Cerebellar nuclear complex (tissue), 1 donor: ENCODE measurements at places on chromosomes 2 and 18.

DNA sequence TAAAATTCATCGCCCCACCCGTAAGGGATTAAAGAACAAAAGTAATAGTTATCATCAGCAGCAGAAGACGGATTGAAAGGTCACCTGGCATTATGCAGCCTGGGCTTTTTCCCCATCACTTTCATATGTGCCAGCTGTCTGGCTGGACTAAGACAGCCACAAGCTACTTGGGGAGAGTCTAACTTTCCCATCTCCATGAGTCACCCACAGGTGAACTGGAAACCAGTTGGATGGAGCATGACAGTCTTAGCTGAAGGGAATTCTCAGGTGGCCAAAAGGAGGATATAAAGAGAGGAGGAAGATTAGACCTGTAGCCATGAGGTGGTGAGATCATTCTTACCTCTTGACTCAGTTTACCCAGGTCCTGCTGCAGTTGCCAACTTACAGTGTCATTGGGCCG, 7.0 kb upstream of the FAM178B start:
- no peak for DNase-seq

DNA sequence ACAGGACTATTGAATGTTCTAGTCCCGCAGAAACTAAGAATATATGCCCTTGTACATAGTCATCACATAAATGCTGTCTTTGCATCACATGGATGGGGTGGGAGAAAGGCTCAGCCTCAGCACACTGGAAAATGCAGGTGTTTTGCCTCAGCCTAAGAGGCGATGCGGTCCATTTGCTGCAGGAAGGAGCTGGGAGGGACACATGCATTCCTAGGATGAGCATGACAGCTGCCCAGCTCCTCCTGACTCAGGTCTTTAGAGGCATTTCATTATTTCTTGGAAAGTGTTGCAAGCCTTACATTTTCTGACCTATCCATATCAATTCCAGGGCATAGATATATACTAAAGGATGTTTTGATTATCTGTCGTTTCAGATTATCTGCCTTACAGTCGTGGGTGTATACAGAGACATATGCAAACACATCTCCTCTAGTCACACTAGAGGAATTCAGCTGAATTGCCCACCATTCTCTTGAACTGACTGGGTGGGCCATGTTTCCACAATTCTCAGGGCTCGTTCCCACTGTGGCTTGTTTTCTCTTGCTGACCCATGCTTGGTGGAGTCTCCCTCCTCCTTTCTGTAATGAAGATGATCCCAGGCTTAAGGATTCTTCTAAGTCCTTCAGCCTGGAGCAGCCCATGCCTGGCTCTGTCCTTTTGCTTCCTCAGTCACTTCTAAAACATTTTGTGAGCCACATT, 156.9 kb downstream of the SETBP1 start:
- DNase-seq, result no peak

GRCh38 chr2:214201892-214202291, 209.0 kb upstream of the VWC2L start:
- DNase-seq, result no peak

- DNase-seq, result no peak
Measured at GRCh38 chr2:238694922-238695321, 153.0 kb upstream of the TWIST2 start.

DNA sequence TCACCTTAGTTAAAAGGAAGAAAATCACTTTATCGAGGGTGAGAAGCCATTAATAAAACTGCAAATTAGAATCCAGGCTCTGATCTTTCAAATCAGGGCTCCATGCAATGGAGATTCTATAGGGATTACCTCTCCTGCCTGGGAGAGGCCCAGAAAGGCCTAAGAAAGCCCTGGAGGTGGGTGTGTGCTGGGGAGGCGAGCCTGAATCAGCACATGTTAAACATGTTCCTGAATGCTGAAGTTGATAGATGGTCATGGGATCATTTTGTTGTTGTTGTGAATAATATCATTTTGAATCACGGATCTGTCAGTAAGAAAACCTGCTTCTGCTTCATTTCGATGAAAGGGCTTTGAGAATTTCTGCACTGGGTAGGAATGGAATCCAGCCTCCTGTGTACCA, 254.3 kb downstream of the ACKR3 start:
- no peak for DNase-seq

GRCh38 chr2:234258562-234259141, 208.2 kb downstream of the SPP2 start:
- no peak for DNase-seq

GRCh38 chr2:60515721-60516226, 37.7 kb downstream of the BCL11A start:
- no peak for DNase-seq

- DNase-seq, result no peak
Measured at GRCh38 chr2:161044921-161045320, 115.3 kb upstream of the TANK start.

- no peak for DNase-seq
Measured at GRCh38 chr2:42957109-42957860, 164.9 kb upstream of the HAAO start.

DNA sequence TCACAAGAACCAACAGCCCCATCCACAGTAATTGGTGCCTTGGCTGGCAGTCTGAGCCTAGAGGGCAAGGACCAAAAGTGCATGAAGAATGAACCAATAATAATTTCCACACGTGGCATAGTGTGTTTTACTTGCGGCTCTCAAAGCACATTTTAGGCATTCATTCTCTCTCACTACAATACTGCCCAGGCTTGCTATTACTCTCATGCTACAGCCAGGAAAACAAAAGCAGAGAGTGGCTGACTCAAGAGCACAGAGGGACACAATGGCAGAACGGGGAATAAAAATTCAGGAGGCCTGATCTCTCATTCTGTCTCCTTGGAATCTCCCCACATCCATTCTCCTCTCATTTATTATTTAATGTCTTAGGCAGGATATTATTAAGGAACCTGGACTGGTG, 57.0 kb upstream of the NOL4 start:
- no peak for DNase-seq

- no peak for DNase-seq
Measured at GRCh38 chr2:156006721-156007618, 325.6 kb downstream of the NR4A2 start.

DNA sequence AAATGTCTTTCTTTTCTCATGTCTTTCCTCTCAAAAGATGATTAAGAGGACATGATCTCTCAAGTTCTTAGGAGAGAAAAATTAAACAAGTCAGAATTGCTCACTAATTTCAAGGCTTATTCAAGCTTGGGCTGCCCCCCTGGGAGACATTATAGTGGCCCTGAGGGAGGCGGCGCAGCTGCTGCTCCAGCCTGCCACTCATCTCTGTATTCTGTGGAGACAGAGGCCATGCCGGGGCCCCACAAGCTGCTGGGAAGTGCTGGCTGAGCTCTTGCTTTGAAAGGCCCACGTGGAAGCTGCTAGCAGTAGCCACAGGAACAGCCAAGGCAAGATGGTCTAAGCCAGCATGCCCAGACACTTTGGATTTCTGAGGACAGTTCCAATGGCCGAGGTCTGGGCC, 267.4 kb downstream of the LNPK start:
- no peak for DNase-seq

- DNase-seq, result no peak
Measured at GRCh38 chr2:21486445-21486844, 362.7 kb downstream of the TDRD15 start.

DNA sequence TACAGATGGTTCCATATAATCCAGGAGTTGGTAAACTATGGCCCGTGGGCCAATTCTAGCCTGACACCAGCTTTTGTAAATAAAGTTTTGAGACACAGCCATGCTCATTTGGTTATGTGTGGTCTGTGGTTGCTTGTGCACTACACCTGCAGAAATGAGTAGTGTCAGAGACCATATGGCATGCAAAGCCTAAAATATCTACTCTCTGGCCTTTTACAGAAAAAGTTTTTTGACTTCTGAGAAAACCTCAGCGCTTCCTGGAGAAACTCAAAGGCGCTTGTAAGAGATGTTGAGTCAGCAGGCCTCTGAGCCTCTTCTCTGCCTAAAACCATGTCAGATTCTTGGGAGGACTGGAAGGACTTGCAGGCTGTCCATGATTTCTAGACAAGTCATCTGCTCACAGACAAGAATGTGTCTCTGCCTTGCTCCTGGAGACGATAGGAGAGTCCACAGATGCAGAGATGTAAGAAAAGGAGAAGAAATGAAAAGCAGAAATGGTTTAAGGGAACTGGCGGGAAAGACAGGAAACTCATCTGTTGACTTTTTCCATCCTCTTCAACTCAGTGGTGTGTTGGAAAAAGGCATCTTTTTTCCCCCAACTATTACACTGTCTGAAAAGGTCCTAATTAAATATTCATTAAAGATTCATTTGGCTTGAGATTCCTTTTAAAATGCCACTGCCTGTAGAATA, 5.2 kb downstream of the TTC39C start:
- no peak for DNase-seq

DNA sequence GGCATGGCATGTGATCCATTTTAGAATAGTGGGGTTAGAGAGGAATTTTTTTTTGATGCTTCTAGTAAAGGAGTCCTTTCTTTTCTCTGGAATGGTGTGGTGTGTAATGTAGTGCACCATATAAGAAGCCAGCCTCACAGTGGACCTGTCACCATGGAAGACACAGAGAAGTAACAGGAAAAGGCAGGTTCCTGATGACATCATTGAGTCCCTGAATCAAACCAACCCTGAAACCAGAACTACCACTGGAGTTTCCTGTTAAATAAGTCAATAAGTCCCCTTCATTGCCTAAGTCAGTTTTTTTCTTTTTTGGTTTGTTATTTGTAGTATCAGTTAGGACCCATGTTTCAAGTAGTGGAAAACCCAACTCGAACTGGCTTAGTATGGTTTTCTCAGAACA, 11.9 kb downstream of the ADCYAP1 start:
- no peak for DNase-seq

GRCh38 chr2:4964579-4964978, 727.6 kb upstream of the SOX11 start:
- no peak for DNase-seq

GRCh38 chr2:96955762-96956161, 30.6 kb downstream of the FAM178B start:
- no peak for DNase-seq

GRCh38 chr2:173854840-173855239, 110.3 kb downstream of the SP3 start:
- DNase-seq, result no peak

DNA sequence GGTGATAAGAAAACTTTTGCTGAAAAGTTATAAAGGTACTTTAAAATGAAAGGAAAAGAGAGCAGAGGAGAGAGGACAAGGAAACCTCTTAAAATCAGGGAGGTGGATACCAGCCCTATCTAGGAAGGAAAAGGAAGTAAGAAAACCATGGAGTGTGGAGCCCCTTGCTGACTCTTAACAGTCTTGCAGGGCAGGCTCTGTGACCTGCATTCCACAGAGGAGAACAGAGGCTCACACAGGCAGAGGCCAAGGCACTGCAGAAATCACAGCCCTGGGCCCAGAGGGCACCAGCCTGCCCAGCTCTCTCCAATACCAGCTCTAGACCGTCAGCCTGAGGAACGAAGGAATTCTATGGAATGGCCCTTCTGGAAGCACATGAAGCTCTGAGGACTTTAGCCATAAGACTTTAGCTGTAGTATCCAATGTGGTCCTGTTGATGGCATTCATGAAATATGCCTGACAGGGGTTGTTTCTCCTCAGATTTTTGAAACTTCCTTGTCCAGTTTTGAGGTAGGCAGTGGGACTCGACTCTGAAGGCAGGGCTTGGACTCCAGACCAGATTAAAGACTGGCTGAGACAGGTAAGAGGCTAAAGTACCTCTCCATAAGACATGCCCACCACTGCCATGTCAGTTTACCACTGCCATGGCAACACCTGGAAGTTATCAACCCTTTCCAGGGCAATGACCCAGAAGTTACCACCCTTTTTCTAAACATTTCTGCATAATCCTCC, 216.3 kb downstream of the ANAPC1 start:
- no peak for DNase-seq

- DNase-seq, result no peak
Measured at GRCh38 chr2:72892506-72893173, 5.4 kb downstream of the SPR start.

DNA sequence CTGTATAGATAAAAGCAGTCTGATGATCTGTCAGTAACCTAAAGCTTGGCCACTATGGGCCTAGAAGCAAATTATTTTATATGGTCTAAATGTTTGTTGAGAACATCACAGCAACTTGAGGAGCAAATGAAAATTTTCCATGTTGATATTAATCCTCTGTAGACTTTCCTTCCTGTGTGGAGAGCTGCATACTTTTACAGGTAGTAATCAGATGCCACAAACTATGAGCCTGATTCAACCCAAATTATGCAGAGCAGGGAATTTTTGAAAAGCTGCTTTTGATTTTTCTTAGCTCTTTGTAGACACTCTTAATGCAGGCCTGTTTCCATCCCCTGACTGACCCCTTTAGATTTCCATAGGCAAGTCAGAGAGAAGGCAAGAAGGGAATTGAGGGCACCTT, 17.3 kb downstream of the PAX3 start:
- no peak for DNase-seq

DNA sequence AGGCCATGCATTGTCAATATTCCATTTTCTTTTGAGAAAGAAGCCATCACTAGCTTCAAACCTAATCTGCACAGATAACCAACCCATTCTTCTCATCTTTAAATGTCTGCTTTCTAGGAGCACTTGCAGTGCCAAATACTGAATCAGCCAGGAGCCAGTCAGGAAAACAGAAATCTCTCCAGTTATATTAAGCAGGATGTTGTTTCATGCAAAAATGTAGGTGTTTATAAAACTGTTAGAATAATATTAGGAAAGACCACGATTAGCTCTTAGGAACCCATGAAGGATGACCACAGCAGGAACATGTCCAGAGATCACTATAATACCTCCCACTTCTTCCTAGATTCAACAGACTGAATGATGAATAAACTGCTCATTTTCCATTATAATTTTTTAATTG, 86.0 kb downstream of the TTC32 start:
- no peak for DNase-seq

DNA sequence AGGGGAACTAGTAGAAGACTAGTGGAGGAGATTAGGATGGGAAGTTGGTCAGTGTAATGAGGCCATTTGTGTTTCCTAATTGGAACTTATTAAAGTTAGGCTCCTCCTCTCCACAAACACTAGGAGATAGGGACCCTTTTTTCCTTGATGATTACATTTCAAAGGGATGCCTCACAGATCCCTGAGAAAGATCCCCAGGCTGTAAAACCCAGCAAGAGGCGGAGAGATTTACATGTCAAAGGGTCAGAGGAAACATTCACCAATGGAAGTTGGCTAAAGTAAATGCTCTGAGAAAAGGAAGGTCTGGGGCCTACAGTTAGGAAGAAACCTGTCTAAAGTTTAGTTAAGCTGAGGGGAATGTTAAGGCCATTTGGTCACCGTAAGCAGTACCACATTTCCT, 1.4 kb upstream of the CCDC85A start:
- DNase-seq, result no peak

- no peak for DNase-seq
Measured at GRCh38 chr18:43916984-43917383, 639.7 kb upstream of the SYT4 start.

GRCh38 chr2:10482913-10483312, 34.8 kb upstream of the ODC1 start:
- DNase-seq, result no peak

GRCh38 chr2:151905963-151906632, 77.9 kb upstream of the ARL5A start:
- DNase-seq, result no peak

DNA sequence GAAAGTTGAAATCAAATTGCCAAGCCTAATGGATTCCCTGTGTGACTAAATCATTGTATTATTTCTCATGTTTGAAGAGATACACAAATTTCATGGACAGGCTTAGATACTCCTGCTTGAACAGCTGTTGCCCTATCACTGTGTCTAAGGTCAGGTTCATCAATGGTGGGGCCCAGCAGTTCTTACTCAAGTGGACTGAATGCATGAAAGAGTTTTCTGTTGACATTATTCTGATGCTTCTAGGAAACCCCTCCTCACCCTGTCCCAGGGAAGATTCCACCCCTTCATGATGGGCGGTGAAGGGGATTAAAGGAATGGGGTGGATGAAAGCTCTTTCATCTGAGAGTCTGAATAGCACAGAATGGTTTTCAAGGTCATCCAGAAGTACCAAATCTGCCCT, 148.8 kb downstream of the INO80D start:
- DNase-seq, result no peak
